ENCODE measurements at places on chromosomes 6 and 20. TPM values are rescaled to one million over a fixed set of nuclear protein-coding genes. Genes with fewer than 3 reads are reported as not detected.

TRIM26 gene
- total RNA-seq, result 102 TPM

HSPA12B gene
- total RNA-seq, result not detected

DNA sequence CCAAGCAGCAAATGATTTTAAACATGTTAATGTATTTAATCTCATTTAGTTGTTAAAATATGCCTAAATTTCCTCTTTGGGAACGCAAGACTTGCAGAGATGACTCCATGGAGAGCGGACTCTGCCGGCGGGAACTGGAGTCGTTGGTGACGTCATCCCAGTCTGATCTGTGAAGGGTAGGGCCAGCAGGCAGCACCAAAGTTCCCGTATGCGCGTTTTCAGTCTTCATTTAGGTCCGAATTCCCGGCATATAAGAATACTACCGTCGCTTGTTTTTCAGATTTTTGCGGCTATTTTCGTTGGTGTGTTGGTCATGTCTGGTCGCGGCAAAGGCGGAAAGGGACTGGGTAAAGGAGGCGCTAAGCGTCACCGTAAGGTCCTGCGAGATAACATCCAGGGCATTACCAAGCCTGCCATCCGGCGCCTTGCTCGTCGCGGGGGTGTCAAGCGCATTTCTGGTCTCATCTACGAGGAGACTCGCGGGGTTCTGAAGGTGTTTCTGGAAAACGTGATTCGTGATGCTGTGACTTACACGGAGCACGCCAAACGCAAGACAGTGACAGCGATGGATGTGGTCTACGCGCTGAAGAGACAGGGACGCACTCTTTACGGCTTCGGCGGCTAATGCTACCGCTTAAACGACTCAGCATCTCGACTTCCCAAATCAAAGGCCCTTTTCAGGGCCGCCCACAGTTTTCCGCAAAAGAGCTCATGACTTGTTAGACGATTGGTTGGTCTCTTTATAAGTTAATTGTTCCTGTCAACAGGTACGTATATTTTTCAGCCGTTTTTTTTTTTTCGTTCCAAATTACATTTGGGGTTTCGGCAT, 117.3 kb downstream of the HFE start:
- peak; percentile 75 for DNase-seq

GRCh38 chr20:38167851-38168760, 3.0 kb upstream of the TGM2 start:
- no peak for DNase-seq

Data from CD8-positive, alpha-beta memory T cell (primary cell).